ENCODE measurements at places on chromosomes 13 and 19.
A peak's percentile ranks its signal among the peaks of the same experiment; 100 is the strongest.

- peak; percentile 37 for DNase-seq
Observed at GRCh38 chr19:43572171-43572588, 3.1 kb downstream of the XRCC1 start.

DNA sequence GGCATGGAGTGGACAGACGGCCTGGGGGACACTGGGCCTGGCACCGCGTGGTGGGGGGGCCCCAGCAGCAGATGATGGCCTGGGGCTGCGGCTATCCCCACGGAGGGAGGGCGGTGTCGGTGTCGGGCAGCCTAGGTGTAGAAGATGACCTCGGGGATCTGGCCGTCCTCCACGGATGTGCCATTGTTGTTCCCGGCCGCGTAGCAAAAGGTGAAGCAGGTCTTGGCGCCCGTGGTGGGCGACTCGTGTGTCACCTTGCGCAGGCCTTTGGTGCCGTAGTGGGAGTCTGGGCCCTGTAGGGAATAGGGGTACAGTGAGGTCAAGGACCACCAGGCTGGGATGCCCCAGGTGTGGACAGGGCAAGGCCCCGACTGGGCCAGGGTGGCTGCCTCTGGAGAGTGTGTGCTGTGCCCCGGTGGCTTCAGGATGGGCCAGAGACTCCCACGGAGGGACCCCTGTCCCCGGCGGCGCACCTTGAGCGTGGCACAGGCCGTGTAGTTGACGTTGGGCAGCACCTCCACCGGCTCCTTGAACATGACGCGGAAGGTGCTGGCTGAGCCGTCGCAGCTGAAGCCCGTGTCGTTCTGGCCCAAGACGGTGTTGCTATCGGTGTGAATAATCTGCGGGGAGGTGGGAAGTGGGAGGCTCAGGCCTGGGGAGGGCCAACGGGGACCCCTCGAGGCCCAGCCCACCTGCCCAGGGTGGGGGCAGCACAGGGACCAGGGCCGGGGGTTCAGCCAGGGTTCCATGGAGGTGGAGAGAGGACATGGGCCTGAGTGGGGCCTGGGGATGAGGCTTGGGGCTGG lies 29.0 kb downstream of the BTBD2 start:
- DNase-seq: no peak

- DNase-seq: no peak
Observed at GRCh38 chr19:7982651-7983099, 22.8 kb downstream of the ELAVL1 start.

- DNase-seq: peak; percentile 5
Observed at GRCh38 chr13:106372199-106373155, 163.0 kb downstream of the EFNB2 start.

DNA sequence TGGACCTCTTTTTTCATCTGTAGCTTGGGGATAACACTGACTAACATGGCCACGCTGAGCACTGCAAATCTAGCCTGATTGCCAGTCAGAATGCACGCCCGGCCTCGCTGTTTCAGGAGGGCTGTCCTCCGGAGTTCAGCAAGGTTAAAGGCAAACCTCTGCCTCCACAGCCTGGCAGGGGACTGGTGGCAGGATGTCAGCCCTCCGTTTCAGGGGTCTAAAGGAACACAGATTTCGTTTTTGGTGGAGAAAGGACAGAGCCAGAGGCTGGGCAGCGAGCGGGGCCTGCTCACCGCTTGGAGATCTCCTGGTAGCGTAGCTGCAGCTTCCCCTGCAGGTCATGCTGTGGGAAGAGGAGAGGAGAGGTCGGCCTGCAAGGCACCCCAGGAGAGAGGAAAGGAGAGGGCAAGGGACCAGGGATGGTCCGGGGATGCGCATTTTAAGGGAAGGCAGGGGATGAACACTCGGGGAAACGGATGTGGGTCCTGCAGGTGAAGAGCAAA lies 560 bp downstream of the NDUFA7 start:
- DNase-seq: no peak

- no peak for DNase-seq
Observed at GRCh38 chr13:20354722-20355121, 122.6 kb upstream of the GJB6 start.

DNA sequence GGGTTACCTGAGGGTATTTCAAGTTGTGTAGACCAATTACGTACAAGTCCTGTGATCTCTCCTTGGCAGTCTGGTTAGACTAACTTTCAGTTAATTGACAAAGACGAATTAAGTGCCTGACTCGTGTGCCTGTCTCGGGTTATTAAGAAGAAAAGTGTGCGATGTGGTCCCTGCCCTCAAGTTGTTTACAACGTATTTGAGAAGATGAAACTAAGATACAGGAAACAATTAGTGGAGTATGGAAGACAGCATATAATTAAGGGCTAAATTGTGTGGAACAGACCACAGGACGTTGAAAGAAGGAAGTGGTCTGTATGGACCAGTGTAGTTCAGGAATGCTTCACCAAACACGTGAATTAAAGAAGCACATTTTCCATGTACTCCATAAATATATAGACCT lies 49.2 kb downstream of the KLF5 start:
- peak; percentile 4 for DNase-seq

DNA sequence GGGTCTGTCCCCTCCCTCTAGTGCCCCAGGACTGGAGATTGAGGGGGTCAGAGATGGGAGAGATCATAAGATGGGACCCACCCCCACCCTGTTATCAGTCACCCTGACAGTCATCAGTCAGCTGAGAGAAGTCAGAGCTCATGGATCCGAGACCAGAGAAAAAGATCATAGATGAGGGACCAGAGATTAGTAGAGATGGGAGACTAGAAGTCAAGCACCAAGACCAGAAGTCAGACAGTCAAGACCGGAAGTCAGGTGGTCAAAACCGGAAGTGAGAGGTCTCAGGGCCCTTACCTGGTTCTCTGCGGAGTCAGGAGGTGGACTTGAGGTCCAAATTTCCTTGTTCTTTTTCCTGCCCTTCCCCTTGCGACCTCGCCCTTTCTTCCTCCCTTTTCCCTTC lies 7.0 kb downstream of the COL5A3 start:
- no peak for DNase-seq

DNA sequence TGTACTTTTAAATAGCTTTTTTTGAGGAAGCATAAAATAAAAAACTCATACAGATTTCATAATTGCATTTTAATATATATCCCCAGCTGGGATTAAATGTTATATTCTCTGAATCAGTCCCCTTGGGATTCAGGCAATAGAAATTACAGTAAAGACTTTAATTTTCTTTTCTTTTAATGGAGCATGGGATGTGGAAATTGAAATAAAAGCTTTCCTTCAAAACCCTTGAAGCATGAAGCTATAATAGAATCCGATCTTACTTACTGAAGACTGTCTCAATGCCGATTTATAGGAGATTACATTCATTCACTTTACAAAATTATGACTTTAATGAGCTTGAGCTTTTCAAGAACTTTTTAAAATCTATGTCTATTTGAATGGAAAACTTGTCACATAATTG lies 243.4 kb downstream of the SPRY2 start:
- DNase-seq: no peak

GRCh38 chr13:50645092-50645491 lies 198.4 kb downstream of the DLEU7 start:
- no peak for DNase-seq

- no peak for DNase-seq
Observed at GRCh38 chr13:41900918-41901317, 60.0 kb downstream of the VWA8 start.

DNA sequence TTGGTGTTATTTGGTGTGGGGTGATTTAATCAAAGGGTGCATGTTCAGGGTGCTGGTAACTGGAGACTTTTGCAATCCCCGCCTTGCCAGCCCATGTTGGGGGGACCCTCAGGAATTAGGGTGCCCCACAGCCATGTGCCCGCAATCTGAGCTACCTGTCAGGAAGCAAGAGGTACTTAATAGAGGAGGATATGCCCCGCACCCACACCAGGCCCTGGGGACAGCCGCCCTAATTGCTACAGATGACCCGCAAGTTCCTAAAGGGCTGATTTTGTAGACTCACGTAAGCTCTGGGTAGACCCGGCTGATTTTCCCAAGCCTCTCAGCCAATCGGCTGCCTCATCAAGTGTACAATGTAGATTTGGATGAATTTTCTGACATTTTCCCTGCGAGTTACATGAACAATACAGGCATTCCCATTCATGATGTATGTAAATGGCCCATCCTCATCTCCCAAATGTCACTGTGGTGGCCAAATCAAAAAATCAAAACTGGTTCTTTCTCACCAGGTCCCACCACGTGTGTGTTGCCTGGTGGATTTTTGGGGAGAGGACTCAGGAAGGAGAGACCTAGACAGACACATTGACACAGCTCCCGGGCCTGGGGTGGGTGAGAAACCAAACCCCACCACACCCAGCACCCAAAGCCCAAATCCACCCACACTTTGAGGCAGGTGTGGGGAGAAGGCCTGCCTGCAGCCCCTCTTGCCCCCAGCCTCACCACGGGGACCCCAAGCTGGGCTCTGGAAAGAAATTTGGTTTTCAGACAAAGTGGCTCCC lies 119.2 kb upstream of the SPACA7 start:
- DNase-seq: no peak

DNA sequence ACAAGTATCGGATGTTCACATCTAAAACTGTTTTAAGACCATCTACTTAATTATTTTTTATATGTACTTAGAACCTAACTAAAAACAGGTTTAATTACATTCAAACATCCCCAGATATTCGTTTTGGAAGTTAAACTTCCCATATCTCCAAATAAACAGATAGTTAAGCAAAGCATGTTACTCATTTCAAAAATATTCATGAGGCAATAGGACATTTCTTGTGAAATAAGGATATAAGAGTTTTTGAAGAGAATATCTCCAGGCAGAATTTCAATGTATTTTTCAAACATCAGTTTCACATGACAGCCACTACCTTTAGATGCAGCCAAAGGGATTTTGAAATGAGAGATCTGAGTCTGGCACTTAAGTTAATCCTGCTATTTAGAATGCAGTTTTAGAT lies 697.5 kb downstream of the SLITRK1 start:
- DNase-seq: no peak

DNA sequence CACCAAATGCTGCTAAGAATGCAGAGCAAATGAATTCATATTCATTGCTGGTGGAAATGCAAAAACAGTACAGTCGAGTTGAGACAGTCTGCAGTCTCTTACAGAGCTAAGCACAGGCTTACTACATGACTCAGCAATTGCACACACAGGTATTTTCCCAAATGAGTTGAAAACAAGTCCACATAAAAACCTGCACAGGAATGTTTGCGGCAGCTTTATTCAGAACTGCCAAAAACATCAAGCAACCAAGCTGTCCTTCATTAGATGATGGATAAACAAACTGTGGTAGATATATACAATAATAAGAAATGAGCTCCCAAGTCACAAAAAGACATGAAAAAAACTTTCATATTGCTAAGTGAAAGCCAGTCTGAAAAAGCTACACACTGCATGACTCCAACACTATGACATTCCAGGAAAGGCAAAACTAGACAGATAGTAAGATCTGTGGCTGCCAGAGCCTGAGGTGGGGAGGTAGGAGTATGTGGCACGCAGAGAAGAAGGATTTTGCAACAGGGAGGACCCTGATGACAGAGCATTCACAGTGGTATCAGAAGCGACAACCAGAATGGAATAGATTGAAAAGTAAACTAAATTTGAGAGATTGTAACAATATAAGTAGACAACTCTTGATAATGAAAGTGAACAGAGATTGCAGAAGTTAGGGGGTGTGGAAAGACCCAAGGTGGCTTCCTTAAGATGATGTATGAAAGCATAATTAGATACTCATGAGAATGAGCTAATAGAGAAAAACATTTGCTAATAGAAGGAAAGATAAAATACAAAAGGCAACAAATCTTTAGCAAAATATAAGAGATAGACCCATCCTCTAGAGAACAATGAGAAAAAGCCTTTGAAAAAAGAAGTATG lies 52.7 kb downstream of the TSC22D1 start:
- DNase-seq: no peak

GRCh38 chr13:66313413-66313812 lies 916.7 kb downstream of the PCDH9 start:
- no peak for DNase-seq

- no peak for DNase-seq
Observed at GRCh38 chr19:32339988-32340874, 5.2 kb upstream of the ZNF507 start.

DNA sequence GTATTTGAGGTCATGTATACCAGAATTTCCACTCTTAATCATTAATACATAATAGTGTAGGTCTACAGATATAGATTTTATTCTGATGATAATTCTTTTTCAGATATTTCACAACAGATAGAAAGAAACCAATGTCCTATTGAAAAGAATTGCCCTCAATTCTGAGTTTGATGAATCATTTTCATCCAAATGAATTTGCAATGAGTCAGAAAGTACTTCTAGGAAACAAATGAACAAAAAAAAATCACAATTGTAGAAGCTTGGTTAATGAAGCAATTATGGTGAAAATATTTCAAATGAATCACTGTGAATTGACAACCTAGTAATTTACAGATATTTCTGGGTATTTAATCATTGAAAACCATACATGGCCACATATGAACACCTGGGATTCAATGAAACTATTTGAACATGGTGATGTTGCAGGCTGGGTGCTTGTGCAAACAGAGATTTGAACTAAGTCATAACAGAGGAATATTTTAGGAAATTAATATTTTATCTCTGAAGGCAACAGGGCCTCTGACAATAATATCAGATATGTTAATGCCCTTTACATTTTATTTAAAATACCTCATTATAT lies 360.9 kb downstream of the SLITRK5 start:
- no peak for DNase-seq

DNA sequence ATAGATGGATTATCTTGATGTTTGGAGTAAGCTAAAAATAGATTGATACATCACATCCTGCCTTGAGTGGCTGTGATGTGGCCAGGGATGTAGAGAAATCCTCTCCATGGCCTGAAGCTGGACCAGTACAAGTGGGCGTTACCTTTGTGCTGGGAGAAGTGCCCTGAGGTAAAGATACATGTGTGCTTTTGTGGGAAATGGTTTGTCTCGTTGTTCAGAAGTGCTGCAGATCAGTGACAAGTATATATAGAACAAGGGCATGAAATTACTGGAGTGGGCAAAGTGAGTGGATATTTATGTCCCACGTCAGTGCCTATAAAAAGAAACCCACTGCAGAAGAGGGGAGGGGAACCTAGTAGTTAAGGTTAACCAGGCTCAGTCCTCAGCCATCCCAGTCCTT lies 12.2 kb upstream of the ZNF304 start:
- no peak for DNase-seq

GRCh38 chr13:76481738-76482137 lies 404.5 kb downstream of the KCTD12 start:
- no peak for DNase-seq

DNA sequence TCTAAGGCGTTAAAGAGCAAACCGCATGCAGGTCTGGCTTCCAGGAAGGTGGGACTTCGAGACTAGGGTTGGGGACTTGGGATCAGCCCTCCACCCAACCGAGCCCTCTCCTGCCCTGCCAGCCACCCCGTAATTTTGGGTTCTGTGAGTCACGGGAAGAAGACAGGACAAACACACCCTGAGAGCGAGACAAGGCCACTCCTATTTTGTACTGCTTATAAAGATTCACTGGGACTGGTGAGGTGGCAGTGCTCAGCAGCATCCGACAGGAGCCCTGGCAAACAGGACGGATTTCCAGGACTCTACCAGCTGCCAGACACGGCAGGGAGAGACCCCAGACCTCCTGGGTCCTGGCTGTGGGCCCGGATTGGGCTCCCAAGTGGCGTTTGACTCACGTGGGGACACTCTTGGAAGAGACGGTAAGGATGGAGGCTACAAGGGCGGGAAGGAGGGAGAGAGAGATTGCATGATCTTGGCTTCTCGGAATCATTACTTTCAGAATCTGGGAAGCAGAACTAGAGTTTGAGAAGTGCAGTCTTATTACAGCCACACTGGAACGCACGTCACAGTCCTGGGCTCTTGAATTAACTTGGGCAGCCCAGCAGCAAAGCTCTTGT lies at the start of gene C5AR2:
TSS of gene C5AR2 (plus strand) at position 245 of the 617 bp plus-strand sequence. CDS start 8,625 bp downstream, outside the sequence.
- no peak for DNase-seq

All from NCI-H510A treated with DMSO at 0.1 percent for 48 hours (cell line).